ENCODE measurements at places on chromosomes 1 and 21.

- DNase-seq: no peak
Measured at GRCh38 chr1:197036861-197037260, 30.2 kb downstream of the F13B start.

DNA sequence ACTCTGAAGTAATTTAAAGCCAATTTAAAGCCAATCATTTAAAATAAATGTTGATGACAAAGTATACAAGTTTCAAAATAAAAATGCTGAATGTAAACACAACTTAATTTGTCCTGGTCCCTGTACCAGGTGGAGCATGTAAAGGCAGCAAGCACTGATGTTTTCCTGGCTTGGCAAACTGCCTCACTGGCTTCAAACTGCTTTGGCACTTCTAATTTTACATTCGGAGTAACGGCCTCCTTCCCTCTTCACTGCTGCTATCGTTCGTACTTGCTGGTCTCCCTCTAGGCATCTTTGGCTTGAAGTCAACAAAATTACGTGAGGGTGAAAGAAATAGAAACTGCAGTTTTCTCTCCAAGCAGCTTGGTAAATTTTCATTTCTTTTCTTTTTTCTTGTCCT lies 287.9 kb downstream of the LTN1 start:
- no peak for DNase-seq

DNA sequence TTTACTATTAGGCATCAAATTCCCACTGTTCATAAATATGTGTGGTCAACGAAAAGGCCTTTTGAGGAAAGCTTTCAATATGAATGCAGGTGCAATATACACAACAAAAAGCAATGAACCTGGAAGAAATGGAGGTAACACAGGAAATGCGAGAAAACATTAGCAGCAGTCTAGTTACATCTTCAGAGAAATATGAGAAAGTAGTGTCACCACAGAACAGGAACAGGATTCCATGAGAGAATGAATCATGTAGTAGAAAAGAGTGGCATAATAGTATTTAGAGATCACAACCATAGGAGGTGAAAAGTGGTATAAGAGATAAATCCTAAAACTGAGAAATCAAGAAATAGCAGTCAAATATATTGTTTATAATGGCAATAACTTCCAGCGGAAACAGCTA lies 103.7 kb downstream of the AK5 start:
- DNase-seq: no peak

DNA sequence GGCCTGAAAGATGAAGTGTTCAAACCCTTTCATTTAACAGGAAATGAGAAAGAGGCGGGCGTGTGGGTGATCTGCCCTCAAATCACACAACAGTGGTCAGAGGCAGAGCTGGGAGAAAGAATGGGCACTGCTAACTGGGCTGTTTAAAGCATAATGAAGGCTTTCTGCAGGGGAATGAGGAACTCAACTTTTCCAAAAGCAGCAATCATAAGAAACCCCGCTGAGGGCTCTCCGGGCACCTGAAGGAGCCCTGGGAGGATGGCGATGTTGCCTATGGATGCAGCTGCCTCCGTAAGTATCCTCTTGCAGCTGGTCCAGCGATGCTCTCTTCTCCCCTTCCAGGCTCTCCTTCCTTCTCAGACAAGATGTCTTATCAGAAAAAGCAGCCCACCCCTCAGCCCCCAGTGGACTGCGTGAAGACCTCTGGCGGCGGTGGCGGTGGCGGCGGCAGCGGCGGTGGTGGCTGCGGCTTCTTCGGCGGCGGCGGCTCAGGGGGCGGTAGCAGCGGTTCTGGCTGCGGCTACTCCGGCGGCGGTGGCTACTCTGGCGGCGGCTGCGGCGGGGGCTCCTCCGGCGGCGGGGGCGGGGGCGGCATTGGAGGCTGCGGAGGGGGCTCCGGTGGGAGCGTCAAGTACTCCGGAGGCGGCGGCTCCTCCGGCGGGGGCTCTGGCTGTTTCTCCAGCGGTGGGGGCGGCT lies 1.2 kb downstream of the LORICRIN start:
- no peak for DNase-seq

GRCh38 chr1:162678439-162678838 lies 46.2 kb downstream of the DDR2 start:
- no peak for DNase-seq

DNA sequence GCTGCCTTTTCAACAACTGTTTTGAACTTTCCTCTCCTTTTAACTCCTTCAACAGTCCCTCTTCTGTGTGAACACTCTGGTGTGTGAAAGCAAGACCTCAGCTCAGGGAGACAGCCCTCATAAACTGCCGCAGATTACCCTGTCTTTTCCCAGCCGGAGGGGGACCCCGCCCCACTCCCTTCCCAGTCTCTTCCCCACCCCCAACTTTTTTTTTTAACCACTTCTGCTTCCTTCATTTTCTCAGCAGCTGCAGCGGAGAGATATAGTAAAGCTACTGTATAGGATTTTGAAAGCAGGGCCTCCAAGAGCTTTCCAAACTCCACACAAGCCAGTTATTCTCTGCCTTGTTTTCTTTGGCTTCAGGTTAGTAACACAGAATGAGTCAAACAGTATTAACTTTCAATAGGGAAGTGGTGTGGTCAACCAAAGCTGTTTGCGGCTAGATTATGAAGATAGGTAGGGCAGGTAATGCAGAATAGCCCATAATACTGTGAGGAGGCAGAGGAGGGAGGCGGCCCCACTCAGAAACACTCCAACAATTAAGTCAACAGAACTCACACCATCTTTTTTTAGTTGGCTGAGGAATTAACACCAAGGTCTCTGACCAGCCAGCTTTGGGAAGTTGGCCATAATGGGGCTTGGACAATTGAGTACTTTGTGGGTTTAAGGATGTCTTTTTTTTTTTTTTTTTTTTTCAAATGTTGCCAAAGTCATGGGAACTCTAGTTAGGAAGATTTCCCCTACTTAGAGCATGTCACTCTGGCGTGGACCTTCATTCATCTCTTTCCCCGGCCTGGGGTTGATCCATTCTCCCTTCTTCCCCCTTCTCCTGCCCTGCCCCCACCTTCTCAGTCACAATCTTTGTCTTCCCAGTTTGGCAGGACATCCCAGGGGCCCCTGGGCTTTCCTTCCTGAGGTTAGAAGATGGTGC lies 177.0 kb downstream of the CLIC6 start:
- DNase-seq: no peak

DNA sequence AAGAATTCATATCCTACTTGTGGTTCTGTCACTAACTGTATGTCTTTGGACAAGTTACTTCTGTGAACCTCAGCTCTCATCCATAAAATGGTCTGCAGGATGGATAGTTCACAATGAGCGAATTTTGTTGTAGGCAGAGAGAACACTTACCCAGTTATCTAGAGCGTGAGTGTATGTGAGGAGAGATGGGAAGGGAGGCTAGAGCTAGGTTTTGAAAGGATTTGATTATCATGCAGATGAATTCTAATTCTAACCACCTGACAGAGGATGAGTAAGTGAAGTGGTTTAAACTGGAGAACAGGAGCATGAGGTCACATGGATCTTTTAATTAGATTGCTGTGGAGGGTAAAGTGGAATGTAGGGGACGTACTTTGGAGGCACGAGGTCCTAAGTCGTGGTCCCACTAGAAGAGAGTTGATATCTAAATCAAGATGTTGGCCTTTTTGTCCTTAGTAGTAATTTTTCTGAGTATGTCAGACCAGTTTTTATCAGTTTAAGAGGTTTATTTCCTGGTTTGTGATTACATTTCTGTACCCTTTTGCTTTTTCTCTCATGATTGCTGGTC lies 5.0 kb downstream of the SUCO start:
- no peak for DNase-seq

DNA sequence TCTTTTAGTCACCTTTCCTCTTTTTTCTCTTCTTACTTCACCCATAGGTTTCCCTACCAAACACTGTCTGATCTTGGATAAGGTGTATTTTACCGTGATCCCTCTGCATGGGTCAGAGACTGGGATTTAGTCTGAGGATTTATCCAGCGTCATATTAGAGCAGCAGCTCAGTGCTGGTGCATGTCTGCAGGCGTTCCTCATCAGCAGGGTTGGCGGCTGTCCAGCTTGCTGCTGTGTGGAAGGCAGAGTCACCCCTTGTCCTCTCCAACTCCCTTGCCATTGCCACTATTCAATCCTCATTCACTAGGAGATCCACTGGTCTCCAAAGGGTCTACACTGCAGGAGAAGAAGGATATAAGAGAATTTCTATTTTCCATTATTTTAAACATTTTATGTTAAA lies 7.3 kb upstream of the FAM78B start:
- no peak for DNase-seq

GRCh38 chr1:150516050-150516591 lies 569 bp downstream of the FALEC start:
- no peak for DNase-seq

DNA sequence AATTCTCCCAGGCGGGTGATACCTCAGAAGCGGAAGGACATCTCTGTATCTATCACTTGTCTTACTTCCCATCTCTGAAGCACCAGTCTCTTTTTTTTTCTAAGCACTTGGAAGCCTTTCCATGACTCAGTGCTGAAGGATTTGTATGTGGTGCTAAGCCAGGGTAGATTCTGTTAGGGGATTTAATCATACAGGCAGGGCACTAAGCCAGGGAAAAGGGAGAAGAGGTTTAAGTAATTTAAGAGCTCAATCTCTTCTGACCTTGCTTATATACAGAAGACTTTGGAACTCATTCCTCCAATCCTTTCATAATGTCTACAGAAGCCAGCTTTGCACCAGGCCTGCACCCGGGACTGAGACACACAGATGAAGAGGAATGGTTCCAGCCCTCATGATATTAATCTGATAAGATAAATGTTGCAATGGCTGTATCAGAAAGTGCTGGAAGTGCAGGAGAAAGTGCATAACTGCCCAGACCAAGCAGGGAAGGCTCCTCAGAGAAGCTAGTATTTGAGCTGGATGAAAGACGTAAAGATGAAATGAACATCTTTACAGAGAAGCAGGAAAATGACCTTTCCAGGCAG lies 11.0 kb downstream of the FAM163A start:
- no peak for DNase-seq

DNA sequence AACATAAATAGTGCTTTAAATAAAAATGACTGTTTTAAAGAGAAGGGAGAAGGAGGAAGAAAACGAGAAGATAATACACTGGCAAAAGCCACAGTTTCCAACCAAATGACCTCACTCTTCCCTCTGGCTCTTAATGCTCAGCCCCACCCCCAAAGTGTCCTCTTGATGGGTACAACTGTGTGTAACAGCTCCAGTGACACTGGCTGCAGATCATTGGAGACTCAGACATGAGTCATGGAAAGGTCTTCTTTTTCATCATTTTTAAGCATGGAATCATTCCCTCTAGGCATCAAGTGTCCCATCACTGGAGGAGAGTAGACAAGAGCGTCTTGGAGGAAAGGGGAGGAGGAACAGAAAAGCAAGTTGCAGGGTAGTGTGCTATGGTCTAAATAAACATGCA lies 333.0 kb downstream of the PAPPA2 start:
- no peak for DNase-seq

Data from SK-N-MC (cell line).